ENCODE measurements at places on chromosomes 1 and 21. TPM values are rescaled to one million over a fixed set of nuclear protein-coding genes. Genes with fewer than 3 reads are reported as not detected.
A peak's percentile ranks its signal among the peaks of the same experiment; 100 is the strongest.

GRCh38 chr1:147912553-147912952 is 10.0 kb downstream of the GJA8 start:
- no peak overlapping the region for H3K4me3 ChIP-seq
- no peak for DNase-seq
- H3K27me3 ChIP-seq = no peaks in the 10 kb centered on the region
- no peak overlapping the region for H3K27ac ChIP-seq
- H3K36me3 ChIP-seq = no peaks in the 10 kb centered on the region

GRCh38 chr1:211332036-211332616 is 5.5 kb downstream of the TRAF5 start:
- no peaks in the 10 kb centered on the region for H3K27me3 ChIP-seq
- no peak for DNase-seq
- H3K4me1 ChIP-seq = peaks cover 74% of the 10 kb centered on the region
- H3K4me3 ChIP-seq = no peak overlapping the region
- H3K36me3 ChIP-seq = no peaks in the 10 kb centered on the region

The TMPRSS2 gene
- polyA plus RNA-seq = 434 TPM

The JUN gene
- polyA plus RNA-seq = 132 TPM

- peak; percentile 43 for DNase-seq
- no peaks in the 10 kb centered on the region for H3K27me3 ChIP-seq
- H3K27ac ChIP-seq = no peak overlapping the region
- no peak overlapping the region for H3K4me3 ChIP-seq
- H3K4me1 ChIP-seq = peaks cover 34% of the 10 kb centered on the region
These were observed 15.3 kb downstream of the CLSTN1 start for GRCh38 chr1:9808459-9808858.

GRCh38 chr1:97827887-97828286 is 92.9 kb downstream of the DPYD start:
- no peaks in the 10 kb centered on the region for H3K36me3 ChIP-seq
- no peaks in the 10 kb centered on the region for H3K27me3 ChIP-seq
- no peak overlapping the region for H3K4me3 ChIP-seq
- no peaks in the 10 kb centered on the region for H3K4me1 ChIP-seq
- H3K27ac ChIP-seq = no peak overlapping the region

DNA sequence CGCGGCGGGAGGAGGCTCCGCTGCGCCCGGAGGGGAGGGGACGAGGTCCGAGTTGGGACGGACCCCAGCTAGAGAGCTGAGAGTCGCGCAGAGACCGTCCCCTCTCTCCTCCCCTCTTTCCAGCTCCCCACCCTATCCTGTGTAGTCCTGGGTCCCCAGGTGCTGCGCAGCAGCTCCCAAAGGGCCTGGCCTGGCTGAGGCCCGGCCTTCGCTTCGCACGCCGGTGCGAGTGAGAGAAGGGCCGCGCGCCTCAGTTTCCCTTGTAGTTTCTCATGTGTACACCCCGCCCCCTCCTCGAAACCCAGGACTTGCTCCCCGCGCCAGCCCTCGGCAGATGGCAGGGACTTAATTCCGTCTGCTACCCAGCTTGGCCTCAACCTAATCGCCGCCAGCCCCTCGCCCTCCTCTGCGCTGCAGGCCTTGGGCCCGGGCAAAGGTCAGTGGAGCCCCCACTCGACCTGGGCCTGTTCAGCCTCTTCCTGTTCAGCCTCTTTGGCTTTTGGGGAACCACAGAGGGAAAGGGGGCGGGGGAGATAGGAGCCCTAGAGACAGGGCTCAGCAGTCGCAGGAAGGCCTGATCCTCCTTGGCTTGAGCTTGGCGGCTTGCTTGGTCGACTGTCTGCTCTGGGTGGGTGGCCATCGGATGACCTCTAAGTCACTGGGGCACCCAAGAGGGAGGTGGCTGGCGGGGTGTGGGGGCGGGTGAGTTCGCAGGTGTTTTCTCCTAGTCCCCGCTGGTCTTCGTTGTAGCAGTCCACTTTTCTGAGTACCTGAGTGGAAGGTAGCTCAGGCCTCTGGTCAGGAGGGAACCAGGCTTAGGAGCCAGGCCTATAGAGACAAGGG is 1.0 kb downstream of the ZNF687 start:
- H3K4me3 ChIP-seq = peak overlapping the region; percentile 83
- peaks cover 33% of the 10 kb centered on the region for H3K36me3 ChIP-seq
- H3K4me1 ChIP-seq = peaks cover 2% of the 10 kb centered on the region
- no peaks in the 10 kb centered on the region for H3K27me3 ChIP-seq
- peak; percentile 79 for DNase-seq

The TMPRSS15 gene
- polyA plus RNA-seq = not detected

- H3K36me3 ChIP-seq = no peaks in the 10 kb centered on the region
- no peak for DNase-seq
- H3K4me3 ChIP-seq = no peak within 1 kb of the TSS
- no peak within 1 kb of the TSS for H3K27ac ChIP-seq
- H3K4me1 ChIP-seq = no peaks in the 10 kb centered on the region
These were observed at the start of gene AKNAD1 for GRCh38 chr1:108856994-108857393. Gene AKNAD1 (minus strand): TSS chr1:108857094. CDS start chr1:108852664, 4,430 bp downstream.

All from sigmoid colon (tissue), 7 donors.